SHP77 treated with DMSO at 0.1 percent for 48 hours (cell line): ENCODE measurements at places on chromosomes 13 and 19.

GRCh38 chr13:43389983-43390382 is 366.6 kb downstream of the DNAJC15 start:
- DNase-seq = no peak

GRCh38 chr19:55621205-55621672 is 3.1 kb downstream of the ZNF784 start:
- no peak for DNase-seq

DNA sequence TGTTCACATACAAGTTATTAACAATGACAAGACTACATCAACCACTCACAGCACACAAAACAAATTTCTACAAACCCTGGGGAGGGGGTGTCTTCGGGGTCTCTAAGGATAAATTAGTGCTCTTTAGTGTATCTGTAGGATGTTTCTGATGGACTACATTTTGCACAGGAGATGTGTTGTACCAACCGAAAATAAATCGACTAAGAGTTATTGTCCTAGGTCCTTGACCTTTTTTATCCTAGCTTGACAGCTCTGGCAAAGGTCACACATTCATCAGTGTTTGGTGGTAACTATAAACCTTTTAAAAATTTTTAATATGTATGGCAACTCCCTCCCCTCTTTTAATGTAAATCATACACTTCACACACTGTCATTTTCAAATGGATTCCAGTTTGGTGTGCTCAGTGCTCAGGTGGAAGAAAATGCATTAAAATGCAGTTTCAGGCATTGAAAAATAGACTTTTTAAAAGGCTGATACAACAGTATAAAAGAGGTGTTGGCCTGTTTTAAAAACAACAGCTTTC is 7.7 kb downstream of the ZIC5 start:
- peak; percentile 29 for DNase-seq

DNA sequence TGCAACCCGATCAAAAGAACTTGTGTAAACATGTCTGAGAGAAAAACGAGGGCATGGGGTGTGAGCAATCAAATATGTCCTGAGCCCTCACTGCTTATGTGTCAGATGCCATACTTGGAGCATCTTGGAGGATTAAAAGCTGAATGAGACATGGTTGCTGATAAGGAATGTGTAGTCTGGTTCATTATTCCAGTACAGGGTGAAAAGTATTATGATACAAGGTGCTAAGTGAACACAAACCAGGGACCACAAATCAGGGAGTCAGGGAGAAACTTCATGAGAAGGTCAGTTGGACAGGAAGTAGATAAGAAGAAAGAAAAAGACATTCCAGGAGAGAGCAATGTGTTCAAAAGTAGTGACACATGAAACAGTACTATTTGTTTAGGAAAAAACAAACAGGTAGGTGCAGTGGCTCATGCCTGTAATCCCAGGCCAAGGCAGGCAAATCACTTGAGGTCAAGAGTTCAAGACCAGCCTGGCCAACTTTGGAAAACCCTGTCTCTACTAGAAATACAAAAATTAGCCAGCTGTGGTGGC is 2.0 kb upstream of the RCBTB1 start:
- no peak for DNase-seq

GRCh38 chr13:31476266-31476665 is 263.1 kb upstream of the RXFP2 start:
- DNase-seq = no peak

- no peak for DNase-seq
These were observed 1.9 kb downstream of the IFNL1 start for GRCh38 chr19:39297931-39298634.

DNA sequence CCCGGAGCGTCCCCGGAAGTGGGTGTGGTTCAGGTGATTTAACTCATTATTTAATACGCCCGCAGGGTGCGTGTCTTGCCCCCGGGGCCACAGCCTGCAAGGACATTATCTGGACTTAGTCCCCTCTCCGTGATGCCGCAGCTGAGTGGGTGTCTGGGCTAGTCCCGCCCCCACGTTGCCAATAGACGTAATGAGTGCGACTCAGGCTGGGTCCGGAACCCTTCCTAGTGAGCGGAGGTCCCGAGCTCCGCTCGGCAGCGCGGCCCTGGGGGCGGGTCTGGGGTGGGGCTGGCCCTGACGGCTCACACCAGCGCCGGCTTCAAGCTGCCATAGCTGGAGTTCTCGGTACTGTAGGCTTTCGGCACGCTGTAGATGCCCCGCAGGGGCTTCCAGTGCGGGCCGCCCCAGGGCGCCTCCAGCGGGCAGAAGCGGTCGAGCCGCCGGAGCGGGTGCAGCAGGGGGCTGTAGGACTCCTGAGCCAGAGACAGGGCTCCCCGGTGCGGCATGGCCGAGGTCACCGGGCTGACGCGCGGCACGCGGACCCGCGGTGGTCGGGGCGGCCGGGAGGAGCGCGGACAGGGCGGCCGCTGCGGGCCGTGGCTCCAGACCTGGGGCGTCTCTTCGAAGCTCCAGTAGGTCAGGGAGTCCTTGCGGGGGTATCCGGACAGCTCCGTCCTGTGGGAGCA is 918 bp upstream of the LHB start:
- peak; percentile 50 for DNase-seq

- DNase-seq = no peak
These were observed 11.8 kb upstream of the F7 start for GRCh38 chr13:113093580-113094409.

DNA sequence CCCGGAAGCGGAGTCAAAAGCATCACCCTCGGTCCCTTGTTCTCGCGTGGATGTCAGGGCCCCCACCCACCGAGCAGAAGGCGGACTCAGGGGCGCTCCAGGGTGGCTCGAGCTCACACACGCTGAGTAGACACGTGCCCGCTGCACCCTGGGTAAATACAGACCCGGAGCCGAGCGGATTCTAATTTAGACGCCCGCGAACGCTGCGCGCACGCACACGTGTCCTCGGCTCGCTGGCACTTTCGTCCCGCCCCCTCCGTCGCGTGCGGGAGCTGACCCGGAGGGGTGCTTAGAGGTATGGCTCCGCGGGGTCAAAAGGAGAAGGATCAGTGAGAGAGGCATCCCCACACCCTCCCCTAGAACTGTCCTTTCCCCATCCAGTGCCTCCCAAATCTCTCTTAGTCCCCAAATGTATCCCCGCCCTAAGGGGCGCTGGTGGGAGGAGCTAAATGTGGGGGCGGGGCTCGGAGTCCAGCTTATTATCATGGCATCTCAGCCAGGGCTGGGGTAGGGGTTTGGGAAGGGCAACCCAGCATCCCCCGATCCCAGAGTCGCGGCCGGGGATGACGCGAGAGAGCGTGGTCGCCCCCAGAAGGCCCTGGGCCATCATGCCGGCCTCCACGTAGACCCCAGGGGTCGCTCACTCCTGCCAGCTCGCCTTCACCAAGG is 451 bp upstream of the ICAM5 start:
- DNase-seq = peak; percentile 66

DNA sequence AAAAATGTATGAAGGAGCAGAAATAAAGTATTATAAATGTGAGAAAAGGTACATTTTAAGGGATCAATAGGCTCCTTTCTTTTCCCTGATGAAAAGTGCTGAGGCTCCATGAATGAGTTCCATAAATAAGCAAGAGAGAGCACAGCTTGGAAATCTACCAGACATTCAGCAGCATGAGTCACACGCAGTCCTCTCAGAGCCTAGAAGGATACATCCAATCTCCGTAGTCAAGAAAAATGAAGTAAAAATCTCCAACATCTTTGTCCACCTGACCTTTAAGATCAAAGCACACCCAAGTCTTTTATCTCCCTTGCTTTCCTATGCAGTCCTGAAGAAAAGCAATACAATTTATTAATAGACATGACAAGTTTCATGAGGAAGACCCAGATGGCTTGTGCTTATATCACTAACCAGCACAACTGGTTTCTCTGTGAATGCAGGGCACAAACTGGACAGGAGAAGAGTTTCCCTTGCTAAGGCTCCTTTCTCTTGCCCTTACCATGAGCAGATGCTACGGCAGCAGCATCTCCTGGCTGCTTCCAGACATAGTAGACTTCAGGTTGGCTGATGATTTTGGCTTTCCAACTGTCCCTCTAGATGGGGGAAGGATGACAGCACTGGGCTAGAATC is 730.8 kb downstream of the EFNB2 start:
- DNase-seq = no peak

GRCh38 chr19:37979547-37980082 is 72.6 kb downstream of the SIPA1L3 start:
- peak; percentile 25 for DNase-seq

- no peak for DNase-seq
These were observed 16.0 kb downstream of the PIP5K1C start for GRCh38 chr19:3684054-3684816.

DNA sequence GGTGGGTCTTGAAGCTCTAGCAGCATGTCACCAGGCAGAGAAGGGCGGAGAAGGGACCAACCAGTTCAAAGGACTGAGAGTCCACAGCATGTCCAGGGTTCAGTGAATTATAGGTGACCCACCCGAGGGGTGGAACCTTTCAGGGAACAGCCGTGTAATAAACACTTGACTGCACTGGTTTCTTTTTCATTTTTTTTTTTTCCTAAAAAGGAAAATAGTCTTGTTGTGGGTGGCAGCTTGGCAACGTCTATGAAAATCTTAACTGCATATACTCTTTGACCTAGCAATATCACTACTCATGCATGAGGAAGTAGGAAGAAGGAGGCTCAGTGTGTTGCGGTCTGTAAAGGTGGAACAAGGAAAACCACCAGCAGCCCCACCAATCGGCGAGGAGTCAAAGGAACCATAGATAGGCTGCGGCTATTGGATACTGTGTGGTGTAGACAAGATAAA is 13.0 kb upstream of the MYH14 start:
- no peak for DNase-seq

GRCh38 chr13:52162279-52163101 is 3.1 kb upstream of the NEK3 start:
- no peak for DNase-seq

GRCh38 chr19:1901940-1902404 is 3.2 kb upstream of the ADAT3 start:
- DNase-seq = no peak

DNA sequence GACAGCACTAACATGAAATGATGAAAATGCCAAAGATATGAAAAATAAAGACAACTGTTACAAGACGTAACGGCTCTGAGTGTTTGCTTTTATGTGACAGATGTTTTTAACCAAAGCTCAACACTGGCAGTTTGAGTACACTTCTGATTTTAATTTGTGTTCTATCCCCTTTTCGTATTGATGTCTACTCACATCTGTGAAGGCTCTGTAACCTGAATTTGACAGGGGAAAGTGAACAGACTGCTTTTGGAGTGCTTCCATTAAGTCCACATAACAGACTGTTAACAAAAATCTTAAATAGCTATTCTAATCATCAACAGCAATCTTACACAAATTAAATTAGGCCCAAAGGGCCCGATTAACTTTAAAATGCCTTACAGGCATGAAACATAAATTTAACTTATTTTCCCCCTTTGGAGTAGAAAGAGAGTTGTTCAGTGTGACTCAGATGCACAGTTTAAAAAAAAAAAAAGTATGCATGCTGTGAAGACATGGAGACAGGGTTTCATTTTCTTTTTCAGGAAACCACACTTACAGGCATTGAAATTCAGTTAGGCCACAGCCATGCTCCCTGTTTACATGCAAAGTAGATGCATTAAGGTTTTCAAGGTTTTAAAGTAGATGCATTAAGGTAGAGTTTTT is 16.3 kb upstream of the RNASEH2B start:
- no peak for DNase-seq

- DNase-seq = no peak
These were observed 33.5 kb downstream of the FBN3 start for GRCh38 chr19:8115805-8116396.

GRCh38 chr13:111629457-111629856 is 309.0 kb downstream of the TEX29 start:
- DNase-seq = no peak

DNA sequence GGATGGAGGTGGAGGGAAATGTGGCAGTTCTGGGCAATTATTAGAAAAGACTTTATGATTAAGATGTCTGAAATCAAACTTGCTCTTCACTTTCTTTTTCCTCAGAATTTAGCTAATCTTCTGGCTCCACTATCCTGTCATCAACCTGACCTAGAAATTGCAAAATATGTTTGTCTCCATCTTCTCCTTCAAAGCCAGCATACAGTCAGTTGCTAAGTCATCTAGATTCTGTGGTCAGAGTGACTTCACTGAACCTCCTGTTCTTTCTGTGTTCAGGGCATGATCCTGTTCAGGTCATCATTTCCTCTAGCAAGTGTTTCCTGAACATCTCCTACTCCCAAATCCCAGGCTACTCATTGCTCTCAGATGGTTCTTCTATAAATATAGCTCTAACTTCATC is 10.8 kb upstream of the CCNA1 start:
- DNase-seq = no peak

DNA sequence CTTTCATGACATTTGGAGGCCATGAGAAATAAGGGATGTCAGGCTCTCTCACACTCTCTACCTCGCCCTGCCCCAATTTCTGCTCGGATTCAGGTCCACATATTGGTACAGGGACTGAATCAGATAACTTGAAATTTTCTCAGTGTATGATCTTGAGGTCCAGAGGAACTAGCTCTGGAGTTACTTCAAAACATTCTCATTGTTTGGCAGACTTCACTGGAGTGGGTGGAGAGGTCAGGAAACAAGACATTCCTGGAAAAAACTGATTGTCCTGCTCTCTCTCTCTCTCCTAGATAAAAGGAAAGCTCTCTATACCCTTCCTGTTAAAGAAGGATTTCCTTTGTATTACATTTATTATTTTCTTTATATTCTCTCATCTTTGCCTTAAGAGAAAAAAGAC is 428.1 kb upstream of the DACH1 start:
- DNase-seq = no peak

- DNase-seq = no peak
These were observed 1560.7 kb downstream of the UQCRFS1 start for GRCh38 chr19:27652281-27652680.

DNA sequence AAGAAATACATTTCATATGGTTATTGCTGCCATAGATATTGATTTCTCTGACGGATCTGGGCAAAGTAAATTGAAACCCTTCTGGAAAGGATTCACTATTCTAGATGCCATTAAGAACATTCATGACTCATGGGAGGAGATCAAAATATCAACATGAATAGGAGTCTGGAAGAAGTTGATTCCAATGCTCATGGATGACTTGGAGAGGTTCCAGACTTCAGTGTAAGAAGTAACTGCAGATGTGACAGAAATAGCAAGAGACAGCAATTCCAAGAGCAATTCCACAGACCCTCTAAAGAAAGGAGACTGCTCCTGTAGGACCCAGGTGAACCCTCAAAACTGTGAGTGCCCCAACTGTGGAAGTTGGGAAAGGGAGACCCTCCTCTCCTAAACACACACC is 30.9 kb upstream of the KCTD12 start:
- no peak for DNase-seq

DNA sequence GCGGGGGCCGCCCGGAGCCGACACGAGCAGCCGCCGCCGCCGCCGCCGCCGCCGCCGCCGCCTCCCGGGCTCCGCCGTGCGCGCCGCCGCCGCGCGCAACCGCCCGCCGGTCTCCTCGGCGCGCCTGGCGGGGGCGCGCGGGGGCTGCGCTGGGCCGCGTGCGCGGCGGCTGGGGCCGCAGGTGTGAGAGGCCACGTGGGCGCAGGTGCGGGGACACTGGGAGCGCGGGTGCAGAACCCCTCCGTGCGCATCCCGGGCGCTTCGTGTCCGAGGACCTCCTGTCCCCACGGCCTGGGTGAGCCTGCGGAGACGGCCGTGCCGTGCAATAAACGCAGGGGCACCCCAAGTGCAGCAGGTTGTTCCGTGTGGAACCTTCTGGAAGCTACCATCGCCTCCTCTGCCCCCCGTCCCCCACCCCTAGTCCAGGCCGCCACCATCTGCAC is at the start of gene LINGO3:
Gene LINGO3 (minus strand): TSS at position 41 of the 443 bp plus-strand sequence. CDS start 16,378 bp downstream, outside the sequence.
- DNase-seq = no peak

GRCh38 chr13:98275681-98276171 is 98.7 kb upstream of the RNF113B start:
- DNase-seq = no peak
